ENCODE measurements at places on chromosomes 1 and 21.

- DNase-seq: no peak
Observed at GRCh38 chr1:101314244-101314643, 77.4 kb downstream of the S1PR1 start.

GRCh38 chr1:229065613-229066012, 205.3 kb upstream of the RAB4A start:
- DNase-seq: no peak

DNA sequence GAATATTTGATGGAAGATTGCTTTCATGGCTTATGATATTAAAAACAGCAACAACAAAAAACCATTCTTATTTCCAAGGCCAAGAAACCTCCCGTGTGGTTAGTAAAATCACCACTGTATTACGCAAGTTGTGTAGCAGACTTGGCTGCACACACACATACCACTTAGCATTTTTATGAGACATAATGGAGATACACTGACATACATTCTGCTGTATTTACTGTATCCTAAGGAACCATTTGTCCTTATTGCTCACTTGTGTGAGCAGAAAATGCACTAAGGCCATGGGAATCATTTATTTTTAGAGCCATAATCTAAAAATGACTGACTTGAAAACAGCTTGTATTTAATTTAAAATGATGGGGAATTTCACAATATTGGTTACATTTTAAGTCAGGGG, 584 bp upstream of the C1orf141 start:
- DNase-seq: peak; percentile 52

GRCh38 chr1:8578132-8578877, 239.1 kb downstream of the RERE start:
- DNase-seq: no peak

GRCh38 chr1:228706305-228706704, 29.0 kb upstream of the RHOU start:
- no peak for DNase-seq

DNA sequence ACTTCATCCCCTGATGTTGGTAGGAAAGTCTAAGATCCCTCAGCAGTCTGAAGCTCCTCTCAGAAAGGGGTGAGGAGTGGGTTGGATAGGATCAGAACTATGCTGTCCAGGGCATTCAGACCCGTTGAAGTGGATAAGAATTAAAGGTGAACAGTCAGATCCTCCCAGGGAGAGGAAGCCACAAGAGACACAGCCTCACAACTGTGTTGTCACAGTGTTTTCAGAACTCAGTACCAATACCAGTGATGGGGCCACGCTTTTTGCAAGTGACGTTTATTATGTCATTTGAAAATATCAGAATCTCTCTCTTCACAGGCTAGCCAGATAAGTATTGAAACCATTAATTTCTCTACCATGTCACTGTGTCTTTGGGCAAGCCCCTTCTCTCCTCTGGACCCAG, 15.4 kb upstream of the EPS15 start:
- DNase-seq: no peak

DNA sequence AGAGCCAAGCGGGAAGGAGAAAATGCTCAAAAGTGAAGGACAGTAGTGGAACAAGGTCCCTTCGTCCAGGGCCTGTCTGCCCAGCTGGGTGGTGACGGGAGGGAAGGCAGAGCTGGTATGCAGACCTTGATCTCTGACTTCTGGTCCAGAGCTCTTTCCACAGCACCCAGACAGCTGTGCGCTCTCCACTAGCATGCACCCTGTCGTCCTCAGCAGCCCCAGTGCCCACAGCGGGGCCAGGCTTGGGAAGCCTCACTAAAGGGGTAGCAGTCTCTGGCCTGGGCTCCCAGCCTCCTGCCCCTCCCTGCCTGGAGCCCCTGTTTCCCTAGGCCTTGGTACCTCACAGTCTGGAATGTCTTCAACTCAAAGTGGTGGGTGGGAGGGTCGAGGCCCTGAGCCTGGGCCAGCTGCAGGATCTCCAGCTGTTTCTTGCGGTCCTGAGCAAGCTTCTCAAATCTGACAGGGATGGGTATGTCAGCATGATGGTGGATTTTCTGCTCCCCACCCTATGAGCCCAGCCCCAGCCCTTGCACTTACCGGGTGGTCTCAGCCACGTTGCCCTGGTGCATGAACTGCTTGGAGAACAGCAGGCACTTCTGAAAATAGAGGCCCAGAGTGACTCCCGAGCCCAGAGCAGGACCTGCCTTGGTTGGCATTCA, 10.0 kb downstream of the CC2D1B start:
- no peak for DNase-seq

DNA sequence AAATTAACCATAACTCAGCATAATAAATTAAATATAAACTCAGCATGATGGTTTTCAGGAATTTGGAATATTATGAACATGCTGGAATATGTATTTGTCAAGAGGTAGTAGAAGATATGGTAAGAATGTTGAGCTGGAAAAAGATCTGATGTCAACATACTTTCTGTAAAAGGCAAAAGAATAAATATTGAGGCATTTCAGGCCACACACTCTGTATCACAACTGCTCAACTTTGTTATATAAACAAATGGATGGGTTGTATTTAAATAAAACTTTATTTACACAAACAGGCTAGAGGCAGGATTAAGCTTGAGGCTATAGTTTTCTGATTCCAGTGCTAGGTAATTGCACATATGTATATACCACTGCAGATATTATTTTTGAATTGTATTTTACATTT, 1409.4 kb downstream of the MRPL39 start:
- no peak for DNase-seq

DNA sequence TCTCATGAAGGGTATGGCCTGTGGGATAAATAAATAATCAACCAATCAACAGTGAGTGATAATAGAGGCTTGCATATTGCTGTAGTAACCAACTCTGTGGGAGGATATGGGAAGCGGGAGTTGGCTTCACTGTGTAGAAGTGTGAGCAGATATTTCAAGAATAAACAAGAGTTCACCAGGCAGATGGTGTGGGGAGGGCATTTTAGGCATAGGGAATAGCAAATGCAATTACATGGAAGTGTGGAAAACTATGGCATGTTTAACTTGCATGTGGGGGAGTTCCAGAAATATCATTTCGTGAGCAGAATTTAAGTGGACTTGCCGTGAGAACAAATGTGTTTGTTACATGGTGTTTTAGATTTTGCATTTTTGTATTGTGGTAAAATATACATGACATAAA, 95.2 kb downstream of the SPATA46 start:
- no peak for DNase-seq

DNA sequence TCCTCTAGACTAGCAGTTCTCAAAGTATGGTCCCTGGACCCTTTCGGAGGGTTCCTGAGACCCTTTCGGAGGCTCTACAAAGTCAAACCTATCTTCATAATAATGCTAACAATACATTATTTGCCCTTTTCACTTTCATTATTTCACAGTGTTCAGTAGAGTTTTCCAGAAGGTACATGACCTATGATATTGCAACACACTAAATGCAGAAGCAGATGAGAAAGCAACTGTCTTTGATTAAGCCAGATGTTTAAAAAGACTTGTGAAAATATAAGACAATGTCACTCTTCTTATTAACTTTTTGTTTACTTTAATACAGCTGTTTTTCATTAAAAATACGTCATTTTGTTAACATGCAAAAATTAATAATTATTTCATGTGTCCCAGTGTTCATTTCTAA, 5.8 kb downstream of the KCNJ10 start:
- DNase-seq: no peak

DNA sequence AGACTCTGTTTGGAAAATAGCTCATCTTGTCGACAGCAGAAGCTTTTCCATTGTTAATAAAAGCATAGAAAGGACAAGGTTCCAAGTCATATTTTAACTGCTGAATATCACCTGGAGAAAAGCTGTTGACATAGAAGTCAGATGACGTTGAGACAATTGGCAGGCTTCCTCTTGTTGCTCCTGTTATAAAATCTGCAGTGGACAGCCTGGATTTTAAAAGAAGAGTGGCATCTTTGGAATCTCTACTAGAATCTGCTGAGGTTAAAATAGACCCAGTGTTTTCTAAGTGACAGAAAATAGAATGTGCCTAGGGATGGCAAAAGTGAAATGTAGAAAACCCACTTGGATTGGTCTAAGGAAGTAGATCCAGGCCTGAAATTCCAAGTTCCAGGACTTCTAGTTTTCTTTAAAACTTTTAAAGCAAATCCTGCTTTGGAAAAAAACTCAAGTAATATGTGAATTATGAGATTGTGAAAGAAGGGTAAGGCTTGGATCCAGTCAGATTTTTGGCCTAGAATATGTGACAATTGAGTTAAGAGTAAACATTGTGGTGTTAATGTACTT, 53.6 kb upstream of the NEXN start:
- no peak for DNase-seq

GRCh38 chr1:228273720-228274451, 66.0 kb downstream of the OBSCN start:
- no peak for DNase-seq

DNA sequence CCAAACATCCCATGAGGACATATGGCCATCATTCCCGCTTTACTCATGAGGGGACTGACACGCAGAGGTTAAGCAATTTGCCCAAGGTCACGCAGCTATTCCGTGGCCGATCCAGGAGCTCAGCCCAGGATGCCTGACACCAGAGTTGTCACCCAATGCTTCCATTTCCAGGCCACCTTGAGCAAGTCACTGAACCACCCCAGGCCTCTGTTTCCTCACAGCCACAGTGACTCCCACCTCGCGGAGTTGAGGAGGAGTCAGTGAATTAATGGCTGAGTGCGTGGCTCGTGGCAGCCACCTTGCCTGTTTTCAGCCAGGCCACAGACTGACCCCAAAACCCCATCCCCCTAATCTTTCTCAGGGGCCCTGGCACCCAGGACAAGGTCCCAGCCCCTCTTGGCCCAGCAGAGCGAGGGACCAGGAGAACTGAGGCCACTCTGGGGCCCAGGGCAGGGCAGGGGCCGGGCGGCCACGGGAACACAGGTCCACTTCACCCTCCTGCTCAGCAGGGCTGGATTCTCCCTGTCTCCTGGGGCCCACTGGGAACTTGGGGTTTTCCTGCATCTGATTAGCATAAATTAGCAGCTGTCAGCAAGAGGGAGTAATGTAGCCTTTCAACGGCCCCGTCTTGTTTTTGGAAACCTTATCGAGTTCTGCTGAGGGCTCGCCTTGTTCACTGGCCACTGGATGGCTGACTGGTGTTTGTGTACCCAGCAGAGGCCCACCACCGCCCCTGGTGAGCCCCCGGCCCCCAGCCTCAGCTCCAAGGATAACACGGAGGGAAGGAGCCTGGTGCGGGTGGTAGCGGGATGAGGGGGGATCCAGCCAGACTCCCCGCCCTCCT, 19.7 kb upstream of the LAPTM5 start:
- no peak for DNase-seq

- no peak for DNase-seq
Observed at GRCh38 chr1:227916655-227917054, 31.1 kb downstream of the WNT9A start.

GRCh38 chr1:36909946-36910725, 124.2 kb downstream of the GRIK3 start:
- no peak for DNase-seq

DNA sequence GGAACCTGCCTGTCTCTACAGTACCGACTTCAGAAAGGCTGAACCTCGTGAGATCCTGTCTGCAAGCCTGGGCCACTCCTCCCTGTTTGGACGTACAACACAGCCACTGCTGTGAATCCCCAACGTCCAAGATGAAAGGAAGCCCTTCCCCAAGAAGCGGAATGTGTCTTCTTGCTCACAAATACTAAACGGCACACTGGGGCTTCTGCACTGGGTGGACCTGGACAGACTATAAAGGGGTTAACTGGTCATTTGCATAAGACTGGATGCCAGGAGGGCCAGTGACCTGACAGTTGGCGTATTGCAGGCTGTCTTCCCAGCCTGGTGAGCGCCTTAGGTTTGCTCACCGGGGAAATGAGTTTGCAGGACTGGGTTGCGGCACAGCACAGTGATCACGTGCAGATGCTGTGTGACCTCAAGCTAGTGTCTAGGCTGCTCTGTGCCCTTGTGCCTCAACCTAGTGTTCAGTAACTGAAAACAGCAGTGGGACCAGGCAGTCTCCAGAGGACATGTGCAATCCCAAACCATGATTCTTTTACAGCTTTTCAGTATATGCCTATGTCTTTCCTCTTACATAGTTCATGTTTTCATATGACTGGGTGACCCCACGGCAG, 19.5 kb upstream of the AJAP1 start:
- DNase-seq: no peak

GRCh38 chr21:14630556-14631069, 84.5 kb upstream of the SAMSN1 start:
- no peak for DNase-seq

DNA sequence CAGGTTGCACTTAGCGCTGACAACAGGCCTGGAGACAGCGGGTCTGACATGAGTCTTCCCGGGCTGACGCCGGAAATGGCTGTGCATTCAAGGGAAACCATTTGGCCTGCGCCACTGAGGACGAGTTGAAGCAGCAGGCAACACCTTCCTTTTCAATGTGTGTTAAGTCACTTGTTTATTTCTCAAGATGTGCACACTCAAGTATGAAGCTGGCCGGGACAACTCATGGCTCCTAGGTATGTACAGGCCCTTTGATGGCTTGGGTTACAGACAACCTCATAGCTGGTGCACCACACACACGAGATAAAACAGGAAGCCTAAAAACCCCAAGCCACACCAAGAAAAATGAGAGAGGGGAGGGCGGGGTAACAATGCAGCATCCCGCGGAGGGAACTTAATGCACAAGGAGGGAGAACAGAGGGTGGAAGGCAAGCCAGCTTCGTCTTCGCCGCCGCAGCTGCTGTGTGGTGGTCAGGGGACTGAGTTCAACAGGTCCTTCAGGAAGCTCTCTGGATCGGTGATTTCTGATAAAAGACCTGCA, 118.0 kb upstream of the IFFO2 start:
- DNase-seq: no peak

DNA sequence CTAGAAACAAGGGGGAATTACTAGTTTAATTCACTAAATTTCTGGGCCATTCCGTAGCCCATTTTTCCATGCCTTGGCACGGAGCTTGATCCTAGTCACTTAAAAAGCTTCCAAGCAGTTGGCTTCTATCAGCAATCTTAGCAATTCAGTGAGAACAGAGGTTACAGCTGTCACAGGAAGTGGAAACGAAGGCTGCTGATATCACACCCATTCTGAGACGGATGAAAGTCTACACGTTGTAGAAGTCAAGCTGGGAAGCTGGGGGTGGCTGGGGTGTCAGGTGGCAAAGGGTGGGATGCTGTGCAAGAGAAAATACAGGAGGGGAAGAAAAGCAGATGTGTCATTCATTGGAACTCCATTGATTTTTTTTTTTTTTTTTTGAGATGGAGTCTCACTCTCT, 11.8 kb upstream of the STMN1 start:
- no peak for DNase-seq

DNA sequence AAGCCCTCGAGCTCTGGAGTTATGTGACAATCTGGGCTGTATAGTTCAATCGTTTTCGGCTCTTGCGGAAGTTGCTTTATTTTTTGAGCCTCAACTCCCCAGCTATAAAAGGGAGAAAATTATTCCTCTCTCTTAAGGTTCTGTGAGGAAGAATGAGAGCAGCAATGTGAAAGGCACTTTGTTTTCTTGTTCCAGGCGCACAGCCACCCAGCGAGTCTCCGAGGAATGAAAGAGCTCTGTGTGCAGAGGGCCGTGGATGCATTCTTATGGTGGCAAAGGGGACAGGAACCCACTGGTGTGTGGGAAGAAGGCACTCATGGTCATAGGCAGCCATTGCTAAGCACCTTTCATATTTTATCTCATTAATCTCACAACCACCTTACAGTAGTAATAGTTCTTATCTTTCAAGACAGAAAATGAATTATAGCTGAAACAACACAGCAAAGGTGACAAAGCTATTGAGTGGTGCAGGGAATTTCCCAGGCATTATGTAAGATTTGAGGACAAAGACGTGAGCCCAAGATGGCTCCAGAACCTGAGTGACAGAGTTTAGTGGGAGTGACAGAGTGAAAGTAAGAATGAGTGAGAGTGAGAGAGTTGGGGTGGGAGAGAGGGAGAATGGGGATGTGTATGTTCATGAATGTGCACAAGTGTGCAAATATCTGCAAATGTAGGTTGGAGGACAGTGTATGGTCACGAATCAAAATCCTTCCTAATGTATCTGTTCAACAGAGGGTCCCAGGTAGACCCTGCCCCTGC, 9.4 kb downstream of the CYP2J2 start:
- no peak for DNase-seq

All from AG04450 (cell line).